ENCODE measurements at places on chromosomes 13 and 19.
A peak's percentile ranks its signal among the peaks of the same experiment; 100 is the strongest.

- DNase-seq, result no peak
Observed at GRCh38 chr13:40313269-40314200, 352.9 kb downstream of the FOXO1 start.

GRCh38 chr19:20513189-20513904 is 52.2 kb downstream of the ZNF737 start:
- DNase-seq, result no peak

- peak; percentile 50 for DNase-seq
Observed at GRCh38 chr13:27997904-27998522, 9.5 kb upstream of the URAD start.

DNA sequence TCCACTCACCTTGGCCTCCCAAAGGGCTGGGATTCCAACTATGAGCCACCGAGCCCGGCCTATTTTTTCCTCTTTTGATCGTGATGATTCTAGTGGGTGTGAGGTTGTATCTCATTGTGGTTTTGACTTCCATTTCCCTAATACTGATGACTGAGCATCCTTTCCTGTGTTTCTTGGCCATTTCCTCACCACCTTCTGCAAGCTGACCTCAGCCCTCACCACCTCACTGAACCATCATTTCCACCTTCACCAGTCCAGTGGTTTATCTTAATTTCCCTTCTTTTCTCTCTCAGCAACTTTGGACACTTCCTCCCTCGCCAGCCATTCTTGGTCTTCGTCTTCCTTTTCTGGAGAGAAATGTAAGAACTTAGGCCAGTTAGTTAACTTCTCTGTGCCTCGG is 13.0 kb upstream of the BICRA start:
- peak; percentile 39 for DNase-seq

- DNase-seq, result no peak
Observed at GRCh38 chr19:5681391-5682106, 722 bp downstream of the HSD11B1L start.

DNA sequence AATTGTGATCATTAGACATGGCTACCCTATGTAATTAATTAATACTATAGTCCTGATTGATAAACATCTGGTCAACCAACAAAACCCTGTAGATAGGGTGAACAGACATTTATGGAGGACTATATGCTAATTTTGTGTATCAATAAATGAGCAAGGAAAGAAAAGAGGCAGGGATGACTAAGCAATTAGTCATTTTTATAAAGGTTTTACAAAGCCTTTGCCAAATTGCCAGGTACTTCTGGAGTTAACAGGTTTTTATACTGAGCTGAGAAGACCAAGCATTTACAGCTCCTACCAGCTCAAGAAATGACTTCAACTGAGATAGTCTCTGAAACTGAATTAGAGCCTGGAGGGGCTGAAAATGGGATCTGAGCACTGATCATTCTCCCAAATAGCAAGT is 186.8 kb upstream of the PRR20A start:
- no peak for DNase-seq

All from ELR (cell line).